ENCODE measurements at places on chromosomes 6 and 20. TPM values are rescaled to one million over a fixed set of nuclear protein-coding genes. Genes with fewer than 3 reads are reported as not detected.

Gene SPTLC3
- 13.5 TPM for polyA plus RNA-seq

Gene SIRPB1
- 1.6 TPM for polyA plus RNA-seq

Gene TMEM244
- not detected for polyA plus RNA-seq

Gene LTA
- polyA plus RNA-seq: 0.22 TPM

Gene FOXA2
- polyA plus RNA-seq: 44.2 TPM

Gene OR2H1
- polyA plus RNA-seq: not detected

Gene LRP11
- 34.9 TPM for polyA plus RNA-seq

Gene IRF4
- polyA plus RNA-seq: 0.46 TPM
